Breast epithelium (tissue), 4 donors: ENCODE measurements at places on chromosomes 6 and 20.

DNA sequence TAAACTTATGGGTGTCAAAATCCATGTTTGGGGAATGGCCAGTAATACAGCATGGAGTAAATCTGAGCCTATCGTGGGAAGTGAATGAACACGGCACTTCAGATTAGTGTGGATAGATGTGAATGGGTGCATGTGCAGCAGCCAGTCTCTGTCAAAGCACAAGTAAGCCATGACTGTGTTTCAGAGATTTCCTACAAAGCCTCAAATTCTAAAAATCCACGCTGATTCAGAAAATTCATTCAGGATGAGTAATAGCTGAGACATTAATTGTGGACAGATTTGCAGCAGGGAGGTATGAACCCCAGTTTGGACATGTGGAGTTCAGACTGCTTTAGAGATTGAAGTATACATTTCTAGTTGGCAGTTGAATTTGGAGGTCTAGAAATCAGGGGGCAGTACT is 115.1 kb downstream of the QKI start:
- DNase-seq: no peak

DNA sequence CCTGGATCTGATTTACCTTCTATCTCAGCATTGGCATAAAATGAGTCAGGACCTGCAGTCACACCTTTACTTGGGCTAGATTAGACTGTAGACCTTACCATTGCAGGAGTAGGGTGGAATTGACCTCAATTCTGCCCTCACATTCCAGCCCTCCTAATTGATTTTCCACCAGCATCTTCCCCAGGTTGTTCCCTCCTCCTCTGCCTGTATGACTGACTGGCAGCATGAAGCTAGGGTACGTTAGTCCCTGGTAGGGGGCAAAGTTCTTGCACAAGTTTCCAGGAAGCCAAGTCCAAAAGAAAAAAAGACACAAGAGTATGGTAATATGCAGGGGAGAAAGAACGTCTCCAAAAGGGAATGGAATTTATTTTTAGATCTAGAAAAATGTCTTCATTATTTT is 225.6 kb upstream of the FLRT3 start:
- no peak for DNase-seq

GRCh38 chr20:4633780-4634179 is 87.9 kb upstream of the PRND start:
- DNase-seq: no peak

GRCh38 chr20:62846166-62846890 is 15.3 kb downstream of the TCFL5 start:
- no peak for DNase-seq

DNA sequence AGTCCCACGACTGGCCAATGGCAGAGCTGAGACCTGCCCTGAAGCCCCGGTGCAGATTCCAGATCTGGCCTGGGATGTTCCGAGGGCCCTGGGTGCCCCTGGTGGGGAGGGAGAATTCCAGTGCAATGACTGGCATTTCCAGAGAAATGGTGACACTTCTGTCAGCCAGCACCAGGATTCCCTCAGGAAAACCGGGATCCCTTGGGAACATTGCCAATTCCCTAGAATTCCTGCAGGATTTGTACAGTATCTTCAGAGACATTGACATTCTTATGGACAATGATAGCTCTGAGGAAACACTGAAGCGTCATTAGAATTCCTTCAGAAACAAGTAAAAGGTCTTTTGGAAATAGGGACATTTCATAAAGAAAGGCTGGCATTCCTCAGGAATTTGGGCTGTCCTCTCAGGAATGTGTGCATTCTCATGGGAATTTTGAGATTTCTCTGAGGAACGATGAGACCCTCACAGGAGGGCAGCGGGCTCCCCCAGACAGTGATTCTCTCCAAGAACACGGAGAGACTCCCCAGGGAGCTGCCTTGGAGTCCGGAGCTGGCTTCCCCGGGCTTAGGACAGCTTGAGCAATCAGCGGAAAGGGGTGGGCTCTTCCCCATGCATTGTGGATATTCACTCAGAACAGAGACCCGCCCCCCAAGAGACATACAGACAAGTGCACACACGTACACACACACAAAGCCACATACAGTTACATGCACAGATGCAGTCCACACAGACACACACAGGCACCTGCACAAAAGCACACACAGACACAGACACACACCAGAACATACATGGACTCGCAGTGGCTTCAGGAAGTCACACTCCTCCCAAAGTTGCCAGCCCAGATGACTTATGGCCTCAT is 35.2 kb upstream of the BPIFA2 start:
- DNase-seq: no peak

GRCh38 chr6:105964979-105965760 is 121.0 kb upstream of the PRDM1 start:
- DNase-seq: no peak

GRCh38 chr6:43917878-43918382 is 147.9 kb downstream of the VEGFA start:
- DNase-seq: no peak

DNA sequence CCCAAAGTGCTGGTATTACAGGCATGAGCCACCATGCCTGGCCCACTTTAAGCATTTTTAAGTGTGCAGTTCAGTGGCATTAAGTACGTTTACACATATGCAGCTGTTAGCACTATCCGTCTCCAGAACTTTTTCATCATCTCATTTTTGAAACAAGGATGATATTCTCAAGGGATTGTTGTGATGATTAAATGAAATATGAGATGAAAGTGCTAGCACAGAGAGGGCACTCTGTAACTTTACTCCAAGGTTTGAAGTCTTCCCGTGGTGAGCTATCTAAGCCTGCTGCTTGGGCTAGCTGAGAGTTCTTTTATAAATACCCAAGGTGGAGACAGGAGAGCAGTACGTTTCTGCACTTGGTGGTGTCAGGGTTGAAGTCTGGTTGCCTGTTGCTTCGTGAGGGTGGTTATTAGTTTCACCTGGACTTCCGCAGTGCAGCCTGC is 6.6 kb downstream of the TM9SF4 start:
- no peak for DNase-seq

- no peak for DNase-seq
Observed at GRCh38 chr6:144749263-144749662, 464.1 kb downstream of the UTRN start.

- no peak for DNase-seq
Observed at GRCh38 chr6:160031442-160031841, 62.6 kb downstream of the IGF2R start.

GRCh38 chr20:50291254-50292078 is 100.8 kb downstream of the CEBPB start:
- DNase-seq: no peak

- DNase-seq: no peak
Observed at GRCh38 chr6:36853325-36853724, 14.1 kb upstream of the CPNE5 start.

DNA sequence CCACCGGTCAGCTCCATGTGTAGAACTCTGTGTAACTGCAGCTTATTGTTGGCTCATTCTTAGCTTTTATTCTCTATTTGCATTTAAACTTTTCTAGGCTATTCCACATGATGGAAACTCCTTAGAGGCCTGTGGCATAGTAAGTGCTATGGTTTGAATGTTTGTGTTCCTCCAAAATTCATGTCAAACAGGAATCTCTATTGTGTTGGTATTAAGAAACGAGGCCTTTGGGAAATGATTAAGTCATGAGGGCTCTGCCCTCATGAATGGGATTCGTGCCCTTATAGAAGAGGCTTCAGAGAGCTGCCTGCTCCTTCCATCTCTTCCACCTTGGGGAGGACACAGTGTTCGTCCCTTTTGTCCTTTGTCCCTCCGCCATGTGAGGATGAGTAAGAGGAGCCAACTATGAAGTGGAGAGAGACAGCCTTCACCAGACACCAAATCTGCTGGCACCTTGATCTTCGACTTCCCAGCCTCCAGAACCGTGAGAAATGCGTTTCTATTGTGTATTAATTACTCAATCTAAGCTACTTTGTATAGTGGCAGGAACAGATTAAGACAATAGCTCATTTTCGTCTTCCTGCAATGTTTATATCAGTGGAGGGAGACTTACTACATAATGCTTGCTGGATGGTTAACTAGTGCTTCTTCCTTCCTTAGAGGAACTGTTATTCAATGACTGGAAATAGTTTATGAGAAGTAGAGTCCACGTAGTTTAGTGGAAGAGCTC is 361.1 kb downstream of the FARS2 start:
- DNase-seq: no peak

DNA sequence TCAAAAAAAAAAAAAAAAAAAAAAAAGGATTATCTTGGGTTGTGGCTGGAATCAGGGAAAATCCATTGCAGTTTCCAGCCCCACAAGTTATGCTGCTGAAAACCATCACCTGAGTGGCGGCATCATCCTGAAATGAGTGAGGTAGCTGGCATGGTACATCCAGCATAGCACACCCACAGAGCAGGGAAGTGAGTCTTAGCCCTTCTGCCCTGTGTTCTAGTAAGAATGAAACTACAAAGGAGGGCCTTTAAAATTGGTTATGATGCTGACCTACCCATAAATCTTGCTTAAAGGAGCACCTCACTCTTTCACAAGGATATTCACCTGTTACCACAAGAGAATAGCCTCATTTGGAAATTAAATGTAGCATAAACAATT is 119.2 kb downstream of the NFATC2 start:
- no peak for DNase-seq

DNA sequence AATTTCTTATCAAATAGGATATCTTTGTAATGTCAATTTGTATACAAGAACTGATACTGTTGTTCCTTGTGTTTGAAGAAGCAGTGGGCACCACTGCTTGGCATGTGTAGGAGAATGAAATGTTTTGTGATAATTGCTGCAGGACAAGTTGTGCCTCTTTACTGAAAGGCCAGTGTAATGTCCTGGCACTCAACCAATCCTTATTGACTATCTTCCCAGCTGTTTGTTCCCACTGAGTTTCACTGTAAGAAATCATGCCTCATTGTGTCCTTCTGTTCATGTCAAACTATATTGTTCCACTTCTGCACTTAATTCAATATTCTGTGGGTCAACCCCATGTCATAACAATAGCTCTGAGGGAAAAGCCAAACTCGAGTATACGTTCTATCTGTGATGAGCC is 136.1 kb upstream of the FAM83B start:
- DNase-seq: no peak

DNA sequence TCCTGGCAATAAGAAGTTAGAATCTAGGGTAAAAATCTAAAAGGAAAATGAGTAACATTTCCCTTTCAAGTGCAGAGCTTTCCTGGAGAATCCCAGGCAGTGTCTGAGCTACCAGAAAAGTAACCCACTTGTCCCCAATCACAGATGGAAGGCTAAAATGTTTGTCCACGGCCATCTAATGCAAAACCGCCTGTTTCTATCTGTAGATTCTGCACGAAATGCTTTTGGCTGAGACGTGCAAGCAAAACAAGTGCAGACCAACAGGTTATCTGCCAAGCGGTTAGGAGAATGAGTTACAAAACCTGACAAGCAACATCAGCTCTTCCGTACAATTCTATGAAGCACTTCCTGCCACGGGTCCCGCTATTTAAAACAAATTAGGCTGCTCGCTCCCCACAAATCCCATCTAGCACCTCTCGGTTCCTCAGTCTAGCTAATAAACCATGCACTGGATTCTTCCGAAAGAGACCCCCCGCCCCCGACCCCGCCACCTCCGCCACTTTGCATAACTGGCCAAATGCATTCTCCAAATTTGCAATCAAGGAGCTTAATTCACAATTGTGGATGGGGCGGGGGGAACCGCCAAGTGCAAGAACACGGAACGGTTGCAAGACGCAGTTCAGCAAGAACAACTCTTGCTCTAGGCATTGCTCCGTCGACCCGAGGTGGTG is 1.4 kb downstream of the ELOVL5 start:
- no peak for DNase-seq

GRCh38 chr20:62494980-62495748 is 19.4 kb upstream of the GATA5 start:
- DNase-seq: no peak

DNA sequence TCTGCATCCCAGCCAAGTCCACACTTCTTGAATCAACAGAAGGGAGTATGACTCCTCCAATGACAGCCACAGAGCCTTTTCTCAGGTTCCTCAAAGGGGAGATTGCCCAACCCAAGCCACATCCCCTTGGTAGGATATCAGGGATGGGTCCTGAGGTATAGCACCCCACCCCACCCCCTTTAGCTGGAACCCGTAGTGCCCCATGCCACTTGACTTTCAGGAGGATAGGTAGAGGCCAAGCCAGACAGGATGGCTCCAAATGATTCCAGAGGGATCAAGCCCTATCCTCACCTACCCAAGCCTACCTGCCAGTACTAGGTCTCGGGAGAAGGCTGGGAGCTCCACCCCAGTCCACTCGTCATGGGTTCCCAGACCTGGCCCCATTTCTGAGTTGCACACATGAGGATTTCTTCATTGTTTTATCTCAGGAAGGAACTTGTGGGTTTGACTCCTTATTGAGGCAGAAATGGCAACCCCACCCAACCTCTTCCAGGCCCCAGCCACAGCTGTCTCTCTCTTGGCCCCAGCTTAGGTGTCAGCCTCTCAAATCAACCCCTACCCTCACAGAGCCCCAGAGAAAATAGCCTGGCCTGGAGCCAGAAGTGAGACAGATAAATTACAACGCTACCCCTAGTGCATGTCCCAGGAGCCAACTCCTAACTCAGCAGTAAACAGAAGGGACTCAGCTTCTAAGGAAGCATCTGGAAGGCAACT is 3.6 kb downstream of the CCND3 start:
- DNase-seq: no peak

DNA sequence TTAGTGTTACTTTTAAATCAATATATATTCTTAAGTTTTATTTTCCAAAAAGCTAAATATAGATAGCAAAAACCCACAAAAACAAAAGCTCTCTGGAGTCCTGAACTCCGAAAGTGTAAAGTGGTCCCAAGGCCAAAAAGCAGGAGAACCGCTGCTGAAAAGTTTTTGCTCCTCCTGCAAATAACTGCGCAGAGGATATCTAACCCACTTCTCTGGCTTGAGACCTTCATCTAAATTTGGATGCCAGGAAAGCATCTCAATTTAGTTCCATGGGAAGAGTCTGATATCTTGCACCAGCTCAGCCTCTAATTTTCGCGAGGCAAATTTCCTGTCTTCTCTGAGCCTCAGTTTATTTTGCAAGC is 523 bp downstream of the MRPS10 start:
- DNase-seq: no peak

DNA sequence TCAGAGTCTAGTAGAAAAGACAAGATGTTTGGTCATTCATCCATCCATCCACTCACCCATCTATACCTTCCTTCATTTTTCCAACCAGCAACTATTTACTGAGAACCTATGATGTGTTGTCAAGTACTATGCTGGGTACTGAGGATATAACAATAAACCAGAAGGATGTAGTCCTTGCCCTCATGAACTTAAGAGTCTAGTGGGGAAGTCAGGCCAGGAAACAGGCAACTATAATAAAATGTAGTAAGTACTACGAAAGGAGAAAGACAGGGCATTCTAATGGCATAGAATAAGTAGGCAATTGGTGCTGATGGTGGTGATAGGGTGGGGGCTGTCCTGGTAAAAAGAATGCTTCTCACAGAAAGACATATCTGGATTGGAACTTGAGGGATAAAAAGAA is 245.7 kb downstream of the BTBD9 start:
- no peak for DNase-seq

GRCh38 chr6:132768051-132768517 is 10.4 kb upstream of the VNN2 start:
- DNase-seq: no peak

DNA sequence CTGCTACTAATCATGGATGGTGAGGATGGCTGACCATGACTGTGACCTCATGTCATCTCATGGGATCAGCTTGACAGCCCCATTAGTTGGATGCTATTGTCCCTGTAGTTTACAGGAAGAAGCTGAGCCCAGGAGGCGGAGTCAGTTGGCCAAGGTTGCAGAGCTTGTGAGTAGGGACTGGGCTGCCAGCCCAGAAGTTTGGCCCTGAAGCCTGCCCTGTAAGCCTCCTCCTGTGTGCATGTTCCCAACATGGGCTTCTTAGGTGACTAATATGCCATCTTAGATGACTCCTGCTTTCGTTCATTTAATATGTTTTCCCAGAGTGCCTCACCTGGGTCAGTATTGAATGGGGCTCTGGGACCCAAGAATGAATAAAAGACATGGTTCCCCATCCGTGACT is 6.9 kb downstream of the EDN3 start:
- no peak for DNase-seq
